ENCODE measurements at places on chromosomes 7 and 10. TPM values are rescaled to one million over a fixed set of nuclear protein-coding genes. Genes with fewer than 3 reads are reported as not detected.

GIMAP4 gene
- 0.42 TPM for total RNA-seq

BLVRA gene
- 56.6 TPM for total RNA-seq

PLCE1 gene
- 0.02 TPM for total RNA-seq

KCNIP2 gene
- 4.8 TPM for total RNA-seq

UCN3 gene
- not detected for total RNA-seq

POLR1F gene
- 27.0 TPM for total RNA-seq

ADAM8 gene
- total RNA-seq: 7.0 TPM

EVX1 gene
- not detected for total RNA-seq

SDK1 gene
- total RNA-seq: 0.16 TPM

- no peak for DNase-seq
Observed at GRCh38 chr10:132641401-132641800, 103.8 kb downstream of the INPP5A start.

- no peak for DNase-seq
Observed at GRCh38 chr7:17063045-17063383, 181.2 kb upstream of the AGR3 start.

GRCh38 chr7:134891696-134892678 lies 94.3 kb upstream of the AGBL3 start:
- no peak for DNase-seq

GRCh38 chr7:70812511-70812910 lies 319.4 kb upstream of the GALNT17 start:
- no peak for DNase-seq

- DNase-seq: no peak
Observed at GRCh38 chr7:9231630-9232121, 798.3 kb downstream of the NXPH1 start.

DNA sequence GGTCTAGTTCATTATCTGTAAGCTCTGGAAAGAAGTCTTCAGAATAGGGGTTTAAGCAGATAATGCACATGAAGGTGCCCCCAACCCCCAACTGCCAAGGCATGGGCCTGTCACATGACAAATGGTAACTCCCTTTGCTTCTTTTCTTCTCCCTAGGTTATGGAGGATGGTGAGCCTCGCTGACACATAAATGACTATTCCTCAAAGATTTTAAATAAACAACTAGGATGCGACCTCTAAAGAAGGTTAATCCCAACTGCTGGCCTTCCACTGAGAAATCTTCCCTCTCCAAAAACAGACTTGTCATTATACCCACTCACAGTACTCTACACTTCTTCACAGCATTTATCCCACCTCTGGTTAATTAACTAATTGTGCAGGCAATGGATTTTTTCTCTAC lies 75.7 kb upstream of the FAM133B start:
- no peak for DNase-seq

DNA sequence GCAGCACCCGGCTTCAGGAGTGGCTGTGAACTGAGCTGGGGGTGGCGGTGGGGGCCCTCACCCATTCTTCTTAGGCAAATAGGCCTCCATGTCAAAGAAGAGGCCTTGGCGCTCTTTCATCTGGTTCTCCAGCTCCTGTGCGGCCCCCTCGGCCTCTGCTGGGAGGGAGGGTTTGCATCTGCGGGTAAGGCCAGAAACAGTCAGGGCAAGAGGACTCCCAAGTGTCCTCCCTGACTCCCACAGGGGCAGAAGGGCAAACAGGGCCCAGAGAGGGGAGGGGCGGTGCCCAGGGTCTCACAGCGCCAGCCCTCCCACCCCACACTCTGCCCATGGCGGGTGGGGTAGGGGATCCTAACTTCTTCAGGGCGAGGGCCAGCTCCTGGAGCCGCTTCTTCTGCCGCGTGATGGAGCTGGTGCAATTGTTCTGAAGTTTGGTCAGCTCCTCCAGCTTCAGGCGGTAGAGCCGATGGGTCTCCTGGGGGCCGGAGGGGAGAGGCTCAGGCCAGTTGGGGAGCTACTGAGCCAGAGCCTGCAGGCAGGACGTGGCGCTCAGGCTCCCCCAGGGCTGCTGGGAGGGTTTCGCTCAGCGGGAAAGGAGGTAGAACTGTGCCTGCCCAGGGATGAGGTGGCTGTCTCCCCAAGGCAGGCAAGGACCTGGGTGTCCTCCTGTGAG lies 2.2 kb downstream of the TMEM120A start:
- DNase-seq: no peak

DNA sequence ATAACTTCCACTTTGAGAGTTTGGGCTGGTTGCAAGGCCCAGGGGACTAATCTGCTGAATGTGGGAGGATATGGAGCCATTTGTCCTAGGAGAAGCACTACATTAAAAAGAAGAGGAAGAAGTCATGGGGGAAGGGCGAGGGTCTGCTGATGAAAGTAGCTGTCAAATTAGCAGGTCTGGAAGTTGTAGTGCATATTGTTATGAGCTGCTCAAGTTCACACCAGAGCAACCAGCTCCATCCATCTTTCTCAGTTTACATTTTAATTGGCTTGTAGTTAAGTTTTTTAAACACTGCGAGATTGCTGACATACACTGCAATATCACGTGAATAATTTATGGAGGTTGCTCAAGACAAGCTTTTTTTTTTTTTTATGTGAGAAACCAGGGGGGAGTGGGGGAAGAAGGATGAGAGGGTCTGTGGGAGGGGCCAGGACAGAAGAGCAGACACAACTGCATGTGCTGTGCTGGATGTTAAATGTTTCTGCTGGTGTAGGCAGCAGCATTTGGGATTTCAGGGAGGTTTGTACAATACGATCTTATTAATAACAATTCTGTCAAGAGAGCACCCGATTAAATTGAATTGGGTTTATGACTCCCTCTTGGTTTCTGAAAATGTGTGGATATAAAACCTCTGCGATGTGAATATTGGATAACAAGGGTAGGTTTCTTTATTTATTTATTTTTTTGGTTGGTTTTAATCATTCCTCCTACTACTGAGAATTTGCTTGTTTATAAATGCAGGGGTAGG lies 759.0 kb upstream of the GALNT17 start:
- no peak for DNase-seq

GRCh38 chr10:132420981-132421846 lies 24.2 kb downstream of the PWWP2B start:
- peak; percentile 67 for DNase-seq

DNA sequence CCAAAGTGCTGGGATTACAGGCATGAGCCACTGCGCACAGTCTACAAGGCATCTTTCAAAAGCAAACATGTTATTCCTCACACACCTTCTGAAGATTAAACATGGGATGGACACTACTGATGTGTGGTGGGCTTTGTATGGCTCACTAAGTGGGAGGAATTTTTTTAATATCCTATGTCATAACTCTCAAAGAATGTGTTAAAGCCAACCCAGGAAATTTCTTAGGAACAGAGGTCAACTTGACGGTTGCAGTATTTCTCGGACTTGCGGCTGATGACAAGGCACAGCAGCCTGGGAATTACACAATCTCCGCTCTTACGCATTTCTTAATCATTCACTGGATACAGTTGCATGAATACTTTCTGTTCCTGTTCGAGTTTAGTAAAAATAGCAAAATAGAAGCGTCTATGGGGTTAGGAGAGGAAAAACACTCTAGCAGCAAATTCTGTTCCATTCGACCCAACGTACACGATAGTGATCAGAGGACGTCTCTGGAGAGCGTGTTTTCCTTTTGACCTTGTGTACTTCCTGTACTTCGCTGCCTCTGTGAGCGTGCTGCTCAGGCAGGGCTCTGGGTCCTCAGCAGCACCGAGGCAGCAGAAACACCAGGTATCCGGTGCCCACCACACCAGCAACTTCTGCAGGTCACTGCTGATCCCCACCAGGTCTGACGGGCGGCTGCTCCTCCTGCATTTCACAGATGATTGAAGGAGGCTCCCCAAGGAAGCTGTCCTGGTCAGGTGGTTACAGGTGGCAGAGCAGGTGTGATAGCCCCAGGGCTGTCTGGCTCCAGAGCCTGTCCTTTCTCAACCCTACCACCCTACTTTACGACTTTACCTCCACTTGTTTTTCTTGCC lies 26.4 kb upstream of the SRGN start:
- peak; percentile 49 for DNase-seq

GRCh38 chr10:4391683-4392082 lies 434.3 kb upstream of the AKR1E2 start:
- DNase-seq: no peak

DNA sequence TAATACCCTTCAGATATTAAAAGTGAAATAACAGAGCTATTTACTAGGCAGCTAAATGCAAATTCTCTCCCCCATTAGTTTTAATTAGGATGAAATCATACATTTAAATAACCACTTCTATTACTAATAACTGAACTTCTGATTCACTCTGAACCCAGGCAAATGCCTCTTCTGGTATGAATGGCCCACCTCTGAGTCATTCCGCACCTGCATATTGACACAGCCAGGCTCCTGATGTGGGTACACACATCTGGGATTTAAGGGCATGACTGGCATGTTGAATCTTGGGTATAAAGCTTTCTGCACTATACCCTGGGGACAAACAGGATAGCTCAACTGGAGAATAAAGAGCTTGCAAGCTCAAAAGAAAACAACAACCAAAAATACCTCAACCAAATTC lies 140.9 kb downstream of the AUTS2 start:
- no peak for DNase-seq

GRCh38 chr7:52635021-52635420 lies 400.4 kb upstream of the POM121L12 start:
- no peak for DNase-seq

- DNase-seq: no peak
Observed at GRCh38 chr7:158164101-158165095, 423.2 kb downstream of the PTPRN2 start.

- DNase-seq: no peak
Observed at GRCh38 chr7:69696054-69696591, 97.8 kb downstream of the AUTS2 start.

DNA sequence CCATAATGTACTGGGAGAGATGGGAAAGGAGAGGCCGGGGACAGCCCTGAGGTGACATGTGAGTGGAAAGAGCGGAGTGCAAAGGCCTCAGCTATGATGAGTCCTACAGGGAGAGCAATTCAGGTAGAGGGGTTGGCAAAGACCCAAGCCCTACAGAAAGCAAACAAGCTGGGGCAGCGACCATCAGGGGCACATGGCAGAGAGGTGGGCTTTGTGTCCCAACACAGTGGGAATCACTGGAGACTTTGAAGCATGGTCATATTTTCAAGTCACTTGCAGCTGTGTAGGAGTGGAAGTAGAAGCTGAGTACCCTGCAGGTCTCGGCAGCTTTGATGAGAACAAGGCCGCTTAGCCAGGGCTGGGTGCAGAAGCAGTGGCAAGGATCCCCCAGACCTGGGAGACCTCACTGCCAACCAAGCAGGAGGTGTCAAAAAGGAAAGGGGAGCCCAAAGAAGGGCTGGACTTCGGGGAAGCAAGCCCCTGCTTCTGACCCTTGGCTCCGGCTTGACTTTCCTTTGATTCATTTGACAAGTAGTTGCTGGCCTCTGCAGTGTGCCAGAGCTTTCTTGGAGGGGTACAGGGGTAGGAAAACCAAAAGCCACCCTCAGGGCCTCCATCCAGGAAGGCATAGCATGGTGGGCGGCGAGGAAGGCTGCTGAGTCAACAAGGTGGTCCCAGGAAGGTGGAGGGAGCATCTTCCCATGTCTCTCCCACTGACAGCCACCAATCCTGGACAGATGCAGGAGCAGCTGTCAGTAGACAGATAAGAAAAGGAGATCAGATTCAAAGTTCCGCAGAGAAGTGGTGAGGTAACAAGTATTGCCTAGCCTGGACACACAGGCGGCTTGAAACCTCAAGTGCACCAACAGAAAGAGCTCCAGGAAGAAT lies 1.9 kb upstream of the PGAM2 start:
- no peak for DNase-seq

- DNase-seq: no peak
Observed at GRCh38 chr7:83014546-83014945, 148.1 kb downstream of the PCLO start.

- DNase-seq: no peak
Observed at GRCh38 chr10:62047960-62048383, 146.5 kb downstream of the ARID5B start.

- no peak for DNase-seq
Observed at GRCh38 chr10:70774810-70775678, 10.1 kb downstream of the TBATA start.

GRCh38 chr10:118321724-118322575 lies 20.2 kb downstream of the FAM204A start:
- no peak for DNase-seq

DNA sequence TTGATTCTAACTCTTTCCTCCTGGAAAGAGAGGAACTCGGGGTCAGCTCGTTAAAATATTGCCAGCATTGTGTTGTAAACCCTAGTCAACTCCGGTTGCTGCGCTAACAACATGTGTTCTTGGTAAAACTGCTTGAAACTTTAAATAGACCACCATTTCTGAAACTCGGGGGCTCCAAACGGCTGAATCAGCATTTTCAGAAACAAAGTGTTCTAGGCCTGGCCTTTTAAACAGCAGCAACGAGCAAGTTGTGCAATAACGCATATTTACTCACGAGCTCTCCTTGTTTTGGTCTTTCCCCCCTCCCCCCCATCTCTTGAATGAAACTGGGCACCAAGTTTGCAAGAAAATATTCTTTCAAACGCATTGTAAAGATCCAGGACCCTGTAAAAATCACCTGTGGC lies 9.2 kb upstream of the GRB10 start:
- no peak for DNase-seq

DNA sequence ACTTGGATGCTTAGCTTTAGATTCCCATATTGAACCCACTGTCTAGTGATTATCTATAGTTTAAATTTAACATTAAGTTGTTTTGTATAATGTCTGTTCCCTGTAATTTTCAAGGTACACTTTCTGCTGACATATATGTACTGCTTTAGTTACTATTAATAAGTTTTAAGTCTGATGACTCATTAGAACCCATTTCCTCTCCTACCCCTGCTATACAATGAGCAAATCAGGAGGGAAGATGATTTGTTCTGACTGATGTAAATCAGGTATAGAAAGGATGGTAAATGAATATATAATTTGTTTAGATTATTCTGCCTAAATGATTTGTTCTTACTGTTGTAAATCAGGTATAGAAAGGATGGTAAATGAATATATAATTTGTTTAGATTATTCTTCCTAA lies 691.8 kb downstream of the NXPH1 start:
- DNase-seq: no peak

DNA sequence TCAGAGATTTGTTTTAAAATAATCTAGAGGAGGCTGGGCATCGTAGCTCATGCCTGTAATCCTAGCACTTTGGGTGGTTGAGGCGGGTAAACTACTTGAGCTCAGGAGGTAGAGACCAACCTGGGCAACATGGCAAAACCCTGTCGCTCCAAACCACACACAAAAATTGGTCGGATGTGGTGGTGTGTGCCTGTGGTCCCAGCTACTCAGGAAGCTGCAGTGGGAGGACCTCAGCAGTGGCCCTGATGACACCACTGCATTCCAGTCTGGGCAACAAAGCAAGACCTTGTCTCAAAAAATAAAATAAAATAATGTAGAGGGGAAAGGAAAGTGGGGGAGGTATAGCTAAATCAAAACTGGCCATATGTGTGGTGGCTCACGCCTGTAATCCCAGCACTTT lies 13.9 kb upstream of the PPP3CB start:
- DNase-seq: no peak

- DNase-seq: no peak
Observed at GRCh38 chr7:98399890-98400541, 874 bp downstream of the BAIAP2L1 start.
